Forelimb muscle (tissue), 1 donor: ENCODE measurements at places on chromosomes 1 and 21.

DNA sequence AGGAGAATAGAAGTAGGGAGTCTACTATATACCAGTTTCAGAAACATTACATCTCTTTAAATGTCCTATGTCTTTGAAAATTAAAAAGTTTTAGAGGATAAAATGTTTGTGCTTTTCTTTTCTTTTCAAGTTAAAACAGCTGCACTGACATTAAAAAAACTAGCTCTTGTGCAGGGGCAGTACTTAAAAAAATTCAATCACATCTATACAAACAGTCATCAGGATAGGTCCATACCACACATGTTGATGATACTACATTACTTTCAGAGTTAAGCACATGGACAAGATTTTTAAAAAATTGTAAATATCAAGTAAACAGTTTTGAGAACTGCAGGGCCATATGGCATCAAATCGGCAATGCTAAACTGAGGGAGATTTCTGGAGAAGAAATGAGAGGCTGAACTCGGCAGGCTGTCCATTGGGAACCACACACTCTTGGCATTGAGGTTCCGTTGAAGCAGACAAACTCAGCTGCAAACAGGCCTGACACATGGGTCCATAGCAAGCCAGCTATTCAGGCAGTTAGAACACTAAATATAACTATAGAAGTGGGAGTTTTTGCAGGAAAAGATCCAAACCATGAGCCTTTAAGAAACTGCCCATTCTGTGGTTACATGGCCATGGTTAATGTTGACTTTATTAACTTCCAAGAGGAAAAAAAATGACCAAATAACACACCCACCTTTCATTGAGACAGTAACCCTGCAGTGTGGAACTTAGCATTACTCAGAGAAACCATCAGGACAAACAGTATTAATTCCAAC, 84.5 kb upstream of the BCL10 start:
- DNase-seq: peak; percentile 67

- DNase-seq: no peak
Observed at GRCh38 chr1:62237950-62238374, 43.3 kb downstream of the L1TD1 start.

- peak; percentile 11 for DNase-seq
Observed at GRCh38 chr1:188155261-188155660, 1326.5 kb downstream of the PLA2G4A start.

DNA sequence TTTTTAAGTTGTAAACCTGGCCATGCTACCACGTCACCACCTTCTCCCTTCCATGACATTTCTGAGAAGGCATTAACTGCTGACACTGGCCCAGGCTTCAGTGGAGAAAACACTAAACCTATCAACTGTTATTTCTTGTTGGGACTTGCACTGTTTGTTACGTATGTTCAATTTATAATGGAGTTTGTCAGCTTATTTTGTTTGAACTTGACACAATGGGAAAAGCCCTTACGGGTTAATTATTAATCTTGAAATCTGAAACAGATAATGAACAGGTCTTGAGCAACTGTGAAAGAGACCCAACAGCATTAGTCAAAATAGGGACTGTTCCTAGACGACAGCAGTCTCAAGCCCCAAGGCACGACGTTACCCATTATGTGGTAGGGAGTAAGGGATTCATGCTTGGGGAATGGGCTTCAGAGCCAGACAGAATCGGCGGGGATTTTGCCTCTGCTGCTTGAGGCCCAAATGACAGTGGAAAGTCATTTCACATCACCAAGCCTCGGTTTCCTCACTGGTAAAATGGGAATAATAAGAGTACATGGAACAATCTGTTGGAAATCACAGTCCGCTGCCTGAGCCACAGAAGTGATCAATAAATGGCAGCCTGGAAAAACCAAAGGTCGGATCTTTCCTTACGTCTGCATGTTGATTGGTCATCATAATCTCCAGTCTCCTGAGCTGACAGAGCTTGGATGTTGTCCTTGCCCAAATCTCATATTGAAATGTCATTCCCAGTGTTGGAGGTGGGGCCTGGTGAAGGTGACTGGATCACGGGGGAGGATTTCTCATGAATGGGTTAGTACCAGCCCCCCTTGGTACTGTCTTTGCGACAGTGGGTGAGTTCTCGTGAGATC, 44.5 kb downstream of the TIAM1 start:
- DNase-seq: no peak

DNA sequence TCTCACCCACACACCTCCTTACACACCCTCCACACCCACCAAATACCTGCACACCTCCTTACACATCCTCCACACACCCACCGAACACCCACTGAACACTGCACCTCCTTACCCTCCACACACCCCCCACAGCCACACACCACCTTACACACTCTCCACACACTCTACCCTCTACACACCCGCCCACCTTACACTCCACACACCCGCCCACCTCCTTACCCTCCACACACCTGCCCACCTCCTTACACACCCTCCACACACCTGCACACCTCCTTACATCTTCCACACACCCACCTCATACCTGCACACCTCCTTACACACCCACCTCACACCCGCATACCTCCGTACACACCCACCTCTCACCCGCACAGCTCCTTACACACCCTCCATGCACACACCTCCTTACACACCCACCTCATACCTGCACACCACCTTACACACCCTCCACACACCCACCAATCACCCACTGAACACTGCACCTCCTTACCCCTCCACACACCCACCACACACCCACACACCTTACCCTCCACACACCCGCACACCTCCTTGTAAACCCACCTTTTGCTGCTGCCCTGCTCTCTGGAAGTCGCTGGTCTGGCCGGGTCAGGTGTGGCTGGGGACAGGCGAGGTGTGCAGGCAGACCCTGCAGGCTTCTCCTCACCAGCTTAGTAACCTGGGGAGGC, 38.5 kb downstream of the COQ8A start:
- no peak for DNase-seq

DNA sequence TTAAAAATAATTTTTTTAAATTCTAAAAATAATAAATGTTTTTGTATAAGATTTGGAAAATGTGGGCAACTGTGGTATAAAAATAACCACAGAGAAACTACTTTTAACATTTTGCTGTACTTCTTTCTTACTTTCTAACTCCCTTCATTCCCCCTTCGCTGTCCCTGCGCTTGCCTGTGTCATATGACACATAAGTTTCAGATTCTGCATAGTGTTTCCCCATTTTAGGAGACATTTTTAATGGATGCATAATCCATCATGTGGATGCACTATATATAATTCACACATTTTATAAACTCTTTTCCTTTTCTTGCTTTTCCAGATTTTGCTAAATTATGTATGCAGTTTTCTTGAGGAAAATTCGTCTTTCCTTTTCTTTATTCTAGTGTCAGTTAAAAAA, 16.3 kb downstream of the ATG4C start:
- DNase-seq: no peak

GRCh38 chr1:12065872-12066271, 2.8 kb downstream of the TNFRSF8 start:
- DNase-seq: no peak

GRCh38 chr1:184199036-184199435, 147.5 kb downstream of the TSEN15 start:
- DNase-seq: no peak

DNA sequence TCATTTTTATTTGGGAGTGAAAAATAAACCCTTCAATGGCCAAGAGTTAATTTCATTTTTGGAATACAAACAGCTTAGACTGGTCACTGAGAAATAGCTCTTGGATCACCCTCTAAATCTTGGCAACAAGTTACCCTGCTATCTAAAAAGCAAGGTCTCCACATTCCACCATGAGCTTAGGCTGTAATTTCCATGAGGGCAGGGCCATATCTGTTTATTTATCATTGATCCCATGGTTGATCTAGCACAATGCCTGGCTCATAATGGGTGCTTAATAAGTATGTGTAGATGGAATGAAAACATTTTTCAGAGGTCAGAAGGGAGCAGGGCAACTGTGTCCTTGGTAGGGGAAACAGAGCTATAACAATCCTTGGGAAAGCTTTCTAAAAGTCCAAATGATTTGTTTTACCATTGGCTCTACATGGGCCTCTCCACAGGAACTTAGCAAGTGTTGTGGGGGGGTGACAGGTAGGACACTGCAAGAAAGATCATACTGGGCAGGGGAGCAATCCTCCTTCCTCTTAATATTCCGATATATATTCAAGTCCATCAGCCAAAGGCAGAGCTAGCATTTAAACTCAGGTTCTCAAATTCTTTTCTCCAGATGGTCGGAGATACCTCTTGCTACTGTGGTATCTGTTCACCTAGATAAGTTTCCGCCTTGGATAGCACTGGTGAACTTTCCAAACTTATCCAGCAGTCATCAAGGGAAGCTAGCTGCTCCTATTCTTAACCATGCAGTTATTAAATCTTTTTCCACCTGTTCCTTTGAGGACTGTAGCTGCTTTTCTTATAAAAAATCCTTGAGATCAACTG, 53.1 kb upstream of the PTCH2 start:
- no peak for DNase-seq

- DNase-seq: no peak
Observed at GRCh38 chr1:109225711-109226445, 12.2 kb downstream of the SARS1 start.

GRCh38 chr1:29330856-29331255, 94.5 kb downstream of the PTPRU start:
- no peak for DNase-seq

DNA sequence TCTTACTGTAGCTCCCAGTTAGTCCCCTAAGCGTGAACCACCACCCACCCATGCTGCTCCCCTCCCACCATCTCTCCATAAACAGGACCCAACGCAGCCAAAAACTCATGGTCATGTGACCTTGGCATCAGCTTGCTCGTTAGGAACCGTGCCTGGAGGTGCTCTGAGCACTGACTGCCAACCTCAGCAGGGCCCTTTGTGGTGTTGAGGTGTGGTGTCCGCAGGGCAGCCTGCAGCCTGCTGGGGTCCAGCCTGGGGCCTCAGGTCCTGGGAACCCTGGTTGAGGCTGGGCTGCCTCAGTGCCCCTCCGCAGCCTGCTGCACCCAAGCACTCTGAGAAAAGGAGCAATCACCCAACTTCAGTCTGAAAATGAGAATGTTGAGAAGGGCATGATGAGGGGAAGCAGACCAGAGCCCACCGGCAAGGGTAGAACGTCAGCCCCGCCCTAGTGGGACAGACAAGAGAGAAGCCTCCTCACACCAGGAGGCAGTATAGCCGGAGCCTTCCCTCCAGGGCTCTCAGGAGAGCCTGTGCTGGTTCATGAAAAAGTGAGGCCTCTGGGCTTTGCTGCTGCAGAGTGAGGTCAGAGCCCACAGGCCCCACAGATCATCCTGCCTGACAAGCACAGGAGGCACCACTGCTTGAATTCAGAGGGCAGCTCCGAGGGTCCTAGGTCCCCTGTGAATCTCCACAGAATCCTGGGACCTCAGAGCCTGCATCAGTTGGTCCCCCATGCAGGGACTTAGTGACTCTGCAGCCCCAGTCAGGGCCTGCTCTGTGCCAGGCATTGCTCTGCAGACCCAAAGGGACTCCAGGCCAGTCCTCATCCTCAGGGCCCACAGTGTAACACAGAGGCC, 4.9 kb upstream of the COL6A2 start:
- DNase-seq: no peak

DNA sequence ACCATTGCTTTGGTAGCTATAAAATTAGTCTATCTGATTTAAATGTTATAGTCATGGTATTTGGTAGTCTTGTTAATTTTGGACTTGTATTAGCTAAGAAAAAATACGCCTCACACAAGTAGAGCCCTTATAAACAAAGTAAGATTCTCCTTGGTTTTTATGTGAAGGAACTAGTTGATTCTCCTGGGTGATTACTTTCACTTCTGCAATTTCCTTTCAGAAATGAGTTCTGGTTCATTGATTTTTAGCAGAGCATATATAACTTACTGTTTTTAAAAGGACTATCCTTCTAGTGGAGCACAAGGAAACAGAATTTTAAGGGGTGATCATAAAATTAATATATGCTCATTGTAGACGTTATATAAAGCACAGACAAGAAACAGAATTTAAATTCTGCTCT, 120.1 kb downstream of the BACH1 start:
- DNase-seq: no peak

DNA sequence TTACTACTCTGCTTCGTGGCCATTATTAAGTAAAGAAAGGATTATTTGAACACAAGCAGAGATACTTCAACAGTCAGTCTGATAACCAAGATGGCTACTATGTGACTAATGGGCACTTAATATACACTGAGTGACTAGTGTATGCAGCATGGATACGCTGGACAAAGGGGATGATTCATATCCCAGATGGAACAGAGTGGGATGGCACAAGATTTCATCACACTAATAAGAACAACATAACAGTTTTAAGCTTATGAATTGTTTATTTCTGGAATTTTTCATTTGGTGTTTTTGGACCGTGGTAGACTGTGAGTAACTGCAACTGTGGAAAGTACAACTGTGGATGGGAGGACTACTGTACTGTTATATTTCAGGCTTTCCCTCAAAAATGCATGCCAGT, 9.4 kb downstream of the ZCCHC17 start:
- no peak for DNase-seq

- DNase-seq: no peak
Observed at GRCh38 chr21:42665026-42665425, 11.6 kb downstream of the PDE9A start.

GRCh38 chr1:27446496-27447020, 43.4 kb downstream of the WASF2 start:
- no peak for DNase-seq

GRCh38 chr1:211625040-211625439, 46.1 kb upstream of the SLC30A1 start:
- no peak for DNase-seq

DNA sequence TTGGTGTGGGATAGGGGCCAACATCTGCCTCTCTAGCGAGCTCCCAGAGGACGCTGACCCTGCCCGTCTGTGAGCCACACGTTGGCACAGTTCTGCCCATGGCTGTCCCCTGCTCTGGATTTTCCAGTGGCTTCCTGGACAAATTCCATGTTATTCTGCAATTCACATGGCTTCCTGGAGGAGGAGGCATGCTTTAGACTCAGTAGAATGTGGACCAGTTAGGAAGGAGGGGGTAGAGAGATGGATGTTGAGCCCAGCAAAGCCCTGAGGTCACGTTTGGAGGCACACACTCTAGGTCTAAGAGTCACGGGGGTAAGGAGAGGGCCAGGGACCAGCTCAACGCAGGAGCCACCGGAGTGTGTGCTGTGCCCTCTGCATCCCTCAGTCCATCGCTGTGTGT, 12.2 kb downstream of the COL8A2 start:
- no peak for DNase-seq

- no peak for DNase-seq
Observed at GRCh38 chr1:82225421-82226185, 424.9 kb downstream of the ADGRL2 start.

DNA sequence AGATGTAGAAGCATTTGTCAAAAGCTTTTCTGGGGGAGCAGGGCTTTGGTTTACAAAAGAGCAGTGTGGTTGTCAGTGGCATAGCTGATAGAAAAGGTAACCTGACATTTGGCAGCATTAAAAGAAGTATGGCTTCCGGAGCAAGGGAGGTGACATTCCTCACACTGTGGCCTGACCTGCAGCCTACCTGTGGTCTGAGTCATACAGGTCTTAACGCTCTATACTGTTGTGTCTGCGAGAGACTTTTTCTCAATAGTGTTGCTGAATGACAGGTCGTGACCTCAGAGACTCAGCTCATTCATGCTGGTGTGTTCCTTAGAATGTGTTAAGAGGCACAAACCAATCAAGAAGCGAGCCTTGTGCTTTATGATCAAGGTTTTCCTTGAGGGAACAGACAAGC, 19.3 kb downstream of the PHGDH start:
- no peak for DNase-seq
